ENCODE measurements at places on chromosomes 4 and X.

DNA sequence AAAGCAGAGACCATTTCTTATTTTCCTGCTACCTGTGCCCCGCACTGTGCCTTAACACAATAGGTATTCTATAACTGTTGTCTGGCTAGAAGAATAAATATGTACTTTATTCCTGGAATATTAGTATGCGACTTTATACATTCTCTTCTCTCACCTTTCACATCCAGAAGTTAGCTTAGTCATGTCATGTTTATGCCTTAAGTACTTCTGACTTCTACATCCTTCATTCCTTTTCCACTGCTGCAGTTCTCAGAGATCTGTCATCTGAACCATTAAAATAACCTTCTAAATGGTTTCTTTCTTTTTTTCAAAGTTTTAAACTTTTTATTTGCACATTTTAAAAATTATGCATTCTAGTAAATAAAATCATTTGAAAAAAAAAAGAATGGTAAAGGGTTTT, 34.4 kb downstream of the KIF4A start:
- DNase-seq = no peak

- no peak for DNase-seq
Measured at GRCh38 chr4:2116687-2117400, 57.7 kb downstream of the NAT8L start.

- no peak for DNase-seq
Measured at GRCh38 chr4:98661371-98662054, 3.1 kb upstream of the TSPAN5 start.

DNA sequence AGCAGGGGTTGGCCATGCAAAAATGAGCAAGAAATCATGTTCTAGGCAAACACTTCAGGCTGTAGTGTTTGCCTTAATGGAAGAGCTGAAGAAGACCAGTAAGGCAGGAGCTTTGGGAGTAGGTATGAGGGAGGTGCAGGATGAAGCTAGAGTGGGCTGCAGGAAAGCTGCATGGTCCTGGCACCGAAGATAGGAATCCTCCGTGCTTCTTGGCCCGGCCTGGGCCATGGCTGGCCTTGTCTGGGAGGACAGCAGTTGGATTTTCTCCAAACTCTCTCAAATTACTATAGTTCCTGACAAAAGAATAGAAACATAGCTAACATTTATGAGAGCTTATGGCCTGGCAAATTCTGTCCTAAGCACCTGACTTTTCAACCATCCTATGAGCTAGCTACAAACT, 116.5 kb downstream of the UCHL1 start:
- DNase-seq = no peak

- DNase-seq = no peak
Measured at GRCh38 chrX:119089619-119090018, 16.8 kb downstream of the CT47C1 start.

GRCh38 chr4:34422472-34423175, 1821.7 kb downstream of the ARAP2 start:
- no peak for DNase-seq

GRCh38 chr4:22434895-22435294, 81.0 kb downstream of the ADGRA3 start:
- DNase-seq = no peak

GRCh38 chrX:7889680-7890079, 37.5 kb downstream of the PNPLA4 start:
- no peak for DNase-seq

DNA sequence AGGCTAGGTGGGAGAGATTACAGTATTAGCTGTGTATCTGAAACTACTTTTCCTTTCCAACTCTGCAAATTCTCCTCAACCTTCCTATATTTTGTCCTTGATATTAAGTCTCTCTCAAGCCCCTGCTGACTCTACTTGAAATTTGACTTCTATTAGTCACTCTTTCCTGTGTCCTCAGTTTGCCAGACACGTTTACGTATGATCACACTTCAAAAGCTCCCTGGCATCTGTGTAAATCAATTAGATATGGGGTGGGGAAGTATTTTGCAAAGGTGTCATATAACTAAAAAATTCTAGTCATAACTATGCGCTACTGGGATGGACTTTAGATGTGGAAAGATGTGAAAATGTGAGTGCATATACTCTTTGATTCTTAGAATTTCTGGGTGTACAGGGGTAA, 67.4 kb upstream of the ARHGAP24 start:
- DNase-seq = no peak

GRCh38 chrX:123036401-123036800, 147.7 kb upstream of the GRIA3 start:
- no peak for DNase-seq

GRCh38 chr4:103429283-103429682, 231.1 kb upstream of the CENPE start:
- DNase-seq = no peak

DNA sequence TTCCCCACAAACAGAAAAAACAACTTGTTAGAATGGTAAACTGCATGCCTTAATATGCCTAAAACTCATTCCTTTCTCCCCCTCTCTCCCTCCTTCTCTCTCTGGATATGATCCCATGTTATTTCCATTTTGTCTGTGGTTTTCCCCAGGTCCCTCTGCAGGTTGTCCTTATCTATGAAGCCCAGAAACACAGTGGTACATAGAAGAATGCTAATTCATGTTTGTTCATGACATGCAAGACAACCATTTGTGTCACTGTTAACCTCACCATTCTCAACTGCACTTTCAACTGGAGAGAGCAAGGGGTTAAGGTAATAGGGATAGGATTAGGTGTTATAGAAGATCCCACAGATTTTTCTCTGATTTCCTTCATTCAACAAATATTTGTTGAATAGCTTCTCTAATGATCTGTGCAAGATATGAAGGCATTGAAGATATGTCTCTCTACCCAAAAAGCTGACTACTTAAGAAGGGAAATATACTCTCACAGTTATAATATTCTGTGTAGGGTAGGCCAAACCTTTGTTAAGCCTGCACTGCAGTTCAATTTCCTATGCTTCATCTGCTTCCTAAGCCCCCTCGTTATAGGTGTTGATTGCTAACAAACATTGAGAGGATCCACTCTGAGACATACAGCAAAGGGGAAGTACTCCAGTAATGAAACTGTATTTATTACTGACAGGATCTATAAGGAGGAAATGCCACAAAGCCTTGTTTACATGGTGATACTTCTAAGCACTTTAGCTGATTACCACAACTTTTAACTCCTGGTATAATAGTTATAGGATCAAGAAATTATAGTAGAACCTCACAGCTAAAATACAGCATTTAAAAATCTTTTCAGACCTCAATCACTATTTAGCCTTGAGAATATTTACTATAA, 96.1 kb downstream of the FRYL start:
- no peak for DNase-seq

DNA sequence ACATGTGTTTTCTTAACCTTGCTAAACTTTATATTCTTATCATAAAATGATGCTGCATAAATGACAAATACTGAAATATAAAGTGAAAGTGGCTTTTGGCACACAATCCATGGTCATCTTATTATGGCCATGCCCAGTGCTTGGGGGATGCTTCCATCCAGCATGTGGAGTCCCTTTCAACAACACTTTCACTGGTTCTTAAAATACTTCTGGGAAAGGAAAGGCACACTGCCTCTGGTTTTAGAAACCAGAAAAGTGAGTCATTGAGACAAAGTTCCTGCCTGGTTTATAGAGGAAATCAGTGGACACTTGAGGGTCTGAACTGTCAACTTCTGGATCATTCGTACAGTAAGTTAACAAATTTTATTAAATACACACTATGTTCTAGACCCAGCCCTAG, 248.0 kb upstream of the ADAMTS3 start:
- no peak for DNase-seq

GRCh38 chr4:70359115-70359661, 1.4 kb upstream of the SMR3A start:
- no peak for DNase-seq

GRCh38 chrX:108309144-108309543, 129.1 kb downstream of the COL4A6 start:
- no peak for DNase-seq

DNA sequence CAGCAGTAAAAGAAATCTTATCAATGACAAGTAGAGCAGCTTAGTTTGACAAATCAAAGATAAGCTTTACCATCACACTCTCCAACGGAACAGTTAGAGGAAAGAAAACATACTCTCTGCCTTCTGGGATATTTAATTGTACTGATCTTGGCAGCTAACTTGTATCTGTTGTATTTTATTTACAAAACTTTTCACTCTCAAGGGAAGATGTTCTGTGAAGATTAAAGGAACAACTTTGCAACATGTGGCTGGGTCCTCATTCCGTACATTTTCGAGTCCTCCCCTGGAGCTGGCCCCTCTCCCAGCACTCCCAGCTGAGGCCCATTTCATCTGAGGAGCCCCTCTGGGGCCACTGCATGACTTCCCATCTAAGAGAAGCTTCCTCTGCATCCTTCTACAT, 74.4 kb downstream of the RPS3A start:
- no peak for DNase-seq

GRCh38 chr4:26992657-26993361, 132.2 kb downstream of the STIM2 start:
- DNase-seq = no peak

- DNase-seq = no peak
Measured at GRCh38 chr4:153065276-153065675, 129.2 kb downstream of the FHDC1 start.

GRCh38 chr4:109040441-109040840, 262.0 kb downstream of the COL25A1 start:
- no peak for DNase-seq

- no peak for DNase-seq
Measured at GRCh38 chrX:123311486-123311885, 127.4 kb downstream of the GRIA3 start.

GRCh38 chr4:14908635-14909034, 93.6 kb upstream of the CPEB2 start:
- no peak for DNase-seq

DNA sequence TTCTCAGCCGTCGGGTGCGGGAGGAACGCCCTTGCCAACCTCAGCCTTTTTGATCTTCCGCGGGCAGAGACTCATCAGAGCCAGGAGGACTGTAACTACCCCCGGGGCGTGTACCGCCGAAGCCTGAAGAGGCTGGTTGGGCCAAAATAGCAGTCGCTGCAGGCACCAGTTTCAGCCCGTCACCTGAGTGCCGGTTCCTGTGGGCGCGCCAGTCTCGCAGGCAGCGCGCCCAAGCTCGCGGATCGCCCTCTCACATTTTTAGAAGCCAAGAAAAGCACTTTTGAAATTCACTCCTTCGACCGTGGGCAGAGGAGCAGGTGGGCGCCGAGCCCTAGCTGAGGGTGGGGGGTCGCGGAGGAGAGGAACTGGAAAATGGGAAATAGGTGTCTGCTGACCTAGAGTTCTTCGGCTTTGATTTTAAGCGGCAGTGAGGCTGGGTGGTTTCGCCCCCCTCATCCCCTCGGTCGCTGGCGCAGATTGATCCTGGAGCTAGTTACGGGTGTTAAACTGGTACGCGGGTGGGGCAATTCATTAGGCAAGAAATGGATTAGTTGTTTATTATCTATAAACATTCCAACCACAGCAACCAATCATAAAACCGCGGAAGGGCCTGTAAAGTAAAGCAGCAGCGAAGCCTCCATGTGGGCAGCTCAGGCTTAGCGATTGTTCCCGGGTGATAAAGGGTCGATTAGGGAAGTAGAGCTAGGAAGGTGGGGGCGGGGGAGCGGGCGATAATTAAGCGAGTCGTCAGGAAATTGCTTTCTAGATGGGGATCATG, 69.2 kb downstream of the FBXO8 start:
- DNase-seq = no peak

DNA sequence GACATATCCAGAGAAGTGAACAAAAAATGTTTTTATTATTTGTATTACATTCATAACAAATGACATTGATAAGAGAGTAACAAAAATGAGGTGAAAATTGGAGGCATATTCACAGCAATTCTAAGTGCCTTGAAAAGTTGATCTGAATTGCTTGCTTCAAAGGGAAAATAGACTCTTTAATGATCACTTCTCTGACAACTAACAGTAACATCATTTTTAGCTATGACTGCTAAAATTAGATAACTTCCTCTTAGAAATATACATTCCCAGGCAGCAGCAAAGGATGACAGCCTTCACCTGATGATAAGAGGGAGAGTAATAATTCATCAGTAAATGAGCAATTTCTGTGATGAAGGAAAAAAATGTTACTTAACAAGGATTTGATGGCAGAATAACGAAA, 472.5 kb downstream of the PCDH10 start:
- no peak for DNase-seq
